ENCODE measurements at places on chromosomes 1 and 21. TPM values are rescaled to one million over a fixed set of nuclear protein-coding genes. Genes with fewer than 3 reads are reported as not detected.

OLFML3 gene
- 4.3 TPM for total RNA-seq

MASP2 gene
- 0.14 TPM for total RNA-seq

RGS18 gene
- not detected for total RNA-seq

DNA sequence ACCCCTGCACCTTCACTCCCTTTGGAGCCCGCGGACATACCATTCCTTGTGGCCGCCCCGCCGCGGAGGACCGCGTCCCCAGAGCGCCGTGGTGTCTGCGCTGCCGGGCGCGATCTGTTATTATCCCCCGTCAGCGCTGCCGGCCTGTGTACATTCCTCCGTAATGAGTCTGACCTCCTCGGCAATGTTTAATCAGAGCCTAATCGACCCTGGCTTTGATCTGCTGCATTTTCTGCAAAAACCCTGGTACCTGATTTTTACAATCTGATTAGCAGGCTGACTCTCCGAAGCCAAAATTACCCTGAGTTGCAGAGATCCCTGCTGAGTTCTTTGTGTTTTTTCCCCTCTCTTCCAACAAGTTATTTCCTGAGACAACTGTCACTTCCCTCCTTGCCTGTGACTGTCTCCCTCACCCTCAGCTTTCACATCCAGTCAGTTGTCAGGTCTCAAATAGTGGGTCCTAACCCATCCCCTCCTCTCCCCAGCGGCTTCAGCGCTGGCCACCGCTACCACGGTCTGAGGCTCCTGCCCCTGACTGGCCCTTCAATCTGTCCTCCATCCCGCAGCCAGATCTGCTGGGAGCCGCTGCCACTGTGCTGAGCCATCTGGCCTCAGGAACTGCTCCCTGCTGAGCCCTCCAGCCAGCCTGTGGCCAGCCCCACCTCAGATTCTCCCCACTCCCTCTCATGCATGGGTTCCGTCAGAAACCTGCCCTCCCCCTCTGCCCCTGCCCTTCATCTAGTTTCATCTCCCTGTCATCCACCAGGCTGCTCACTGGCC is 53.5 kb downstream of the GLIS1 start:
- peaks cover 41% of the 10 kb centered on the region for H3K27me3 ChIP-seq
- H3K4me3 ChIP-seq = no peak overlapping the region
- DNase-seq = no peak
- H3K4me1 ChIP-seq = peaks cover 22% of the 10 kb centered on the region
- H3K27ac ChIP-seq = peak overlapping the region; percentile 12
- H3K36me3 ChIP-seq = no peaks in the 10 kb centered on the region

GRCh38 chr1:167991546-167991945 is 54.7 kb upstream of the MPC2 start:
- H3K27me3 ChIP-seq = no peaks in the 10 kb centered on the region
- H3K27ac ChIP-seq = no peak overlapping the region
- no peak overlapping the region for H3K4me3 ChIP-seq

GRCh38 chr1:89598450-89599331 is 34.2 kb upstream of the LRRC8C start:
- no peaks in the 10 kb centered on the region for H3K36me3 ChIP-seq
- H3K27me3 ChIP-seq = no peaks in the 10 kb centered on the region
- peaks cover 6% of the 10 kb centered on the region for H3K4me1 ChIP-seq
- H3K27ac ChIP-seq = no peak overlapping the region
- H3K4me3 ChIP-seq = no peak overlapping the region

- no peaks in the 10 kb centered on the region for H3K36me3 ChIP-seq
- no peak for DNase-seq
- H3K4me1 ChIP-seq = no peaks in the 10 kb centered on the region
- H3K4me3 ChIP-seq = no peak overlapping the region
- H3K27me3 ChIP-seq = no peaks in the 10 kb centered on the region
- no peak overlapping the region for H3K27ac ChIP-seq
Measured at GRCh38 chr1:189726806-189727205, 750.9 kb downstream of the BRINP3 start.

- no peaks in the 10 kb centered on the region for H3K36me3 ChIP-seq
- no peak for DNase-seq
- no peaks in the 10 kb centered on the region for H3K27me3 ChIP-seq
- no peak overlapping the region for H3K27ac ChIP-seq
- no peak overlapping the region for H3K4me3 ChIP-seq
Measured at GRCh38 chr1:210416681-210417080, 88.0 kb downstream of the HHAT start.

GRCh38 chr1:189769448-189769847 is 708.2 kb downstream of the BRINP3 start:
- H3K36me3 ChIP-seq = no peaks in the 10 kb centered on the region
- no peak overlapping the region for H3K4me3 ChIP-seq
- H3K27ac ChIP-seq = no peak overlapping the region
- DNase-seq = no peak
- no peaks in the 10 kb centered on the region for H3K27me3 ChIP-seq

- H3K27ac ChIP-seq = no peak overlapping the region
- H3K4me3 ChIP-seq = no peak overlapping the region
- peaks cover 15% of the 10 kb centered on the region for H3K4me1 ChIP-seq
- peak; percentile 28 for DNase-seq
- H3K36me3 ChIP-seq = no peaks in the 10 kb centered on the region
Measured at GRCh38 chr1:1033731-1034438, 14.0 kb downstream of the AGRN start.

DNA sequence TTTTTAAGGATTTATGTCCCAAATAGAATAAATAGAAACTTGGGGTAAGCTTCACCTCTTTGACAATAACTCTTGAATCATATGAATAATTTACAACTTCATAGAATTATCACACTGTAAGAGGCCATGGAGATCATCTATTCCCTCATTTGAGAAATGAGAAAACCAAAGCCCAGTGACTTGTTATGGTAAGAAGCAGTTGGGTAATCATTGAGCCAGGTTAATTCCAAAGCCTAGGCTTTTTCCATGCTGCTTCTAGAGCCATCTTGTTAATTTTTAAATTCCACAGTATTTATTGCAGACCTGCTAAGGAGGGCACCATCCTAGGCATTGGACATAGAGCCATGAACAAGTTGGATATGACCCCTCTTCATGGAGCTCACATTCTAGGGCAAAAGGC is 160.5 kb downstream of the CDC7 start:
- no peaks in the 10 kb centered on the region for H3K36me3 ChIP-seq
- DNase-seq = no peak
- H3K4me3 ChIP-seq = no peak overlapping the region
- no peaks in the 10 kb centered on the region for H3K27me3 ChIP-seq
- no peak overlapping the region for H3K27ac ChIP-seq
- H3K4me1 ChIP-seq = peaks cover 5% of the 10 kb centered on the region

- no peak overlapping the region for H3K27ac ChIP-seq
- no peaks in the 10 kb centered on the region for H3K36me3 ChIP-seq
- no peaks in the 10 kb centered on the region for H3K4me1 ChIP-seq
- no peak overlapping the region for H3K4me3 ChIP-seq
- H3K27me3 ChIP-seq = no peaks in the 10 kb centered on the region
Measured at GRCh38 chr1:221644663-221645258, 97.1 kb downstream of the DUSP10 start.

- peak overlapping the region; percentile 39 for H3K4me3 ChIP-seq
- no peak overlapping the region for H3K27ac ChIP-seq
- no peaks in the 10 kb centered on the region for H3K27me3 ChIP-seq
- no peak for DNase-seq
Measured at GRCh38 chr1:108695535-108695934, 3.4 kb downstream of the PRPF38B start.
